ENCODE measurements at places on chromosomes 1 and 21.

DNA sequence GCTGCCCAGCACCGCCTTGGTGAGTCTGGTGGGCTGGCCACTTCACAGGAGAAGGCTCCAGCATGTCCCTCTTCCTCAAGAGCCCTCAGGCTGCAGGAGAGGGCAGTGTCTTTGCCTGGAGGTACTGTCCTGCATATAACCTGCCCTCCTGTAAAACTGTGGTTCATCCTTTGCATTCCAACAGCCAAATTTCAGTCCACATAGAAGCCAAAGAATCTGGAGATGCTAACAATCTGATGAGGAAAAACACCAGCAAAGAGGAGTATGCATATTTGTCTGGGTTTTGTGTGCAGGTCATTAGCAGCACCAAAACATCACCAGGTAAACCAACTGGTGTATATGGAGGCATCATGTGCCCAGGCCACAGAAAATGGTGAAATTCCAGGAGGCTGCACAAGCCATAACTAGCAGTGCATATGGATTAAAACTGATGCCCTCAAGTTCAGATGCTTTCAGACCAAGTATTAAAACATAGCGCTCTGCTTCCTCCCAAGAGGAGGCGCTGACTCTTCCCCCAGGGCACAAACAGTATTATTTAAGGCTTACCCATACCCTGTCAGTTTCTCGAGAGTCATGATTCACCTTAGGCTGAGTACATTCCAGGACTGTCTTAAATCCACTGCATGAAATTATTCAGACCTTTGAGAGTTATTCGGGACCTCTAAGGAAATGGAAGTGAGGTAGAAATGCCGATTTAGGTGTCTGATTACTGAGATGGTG is 150.5 kb upstream of the COA6 start:
- DNase-seq: no peak

- no peak for DNase-seq
Observed at GRCh38 chr1:153698020-153698922, 19.8 kb downstream of the NPR1 start.

GRCh38 chr1:177088966-177089365 is 75.5 kb downstream of the ASTN1 start:
- DNase-seq: no peak

GRCh38 chr1:247337961-247338360 is 6.3 kb upstream of the ZNF496 start:
- no peak for DNase-seq

All from RPMI8226 (cell line).